ENCODE measurements at places on chromosomes 4 and X.

GRCh38 chr4:173506597-173507211 is 23.3 kb downstream of the HAND2 start:
- DNase-seq, result peak; percentile 76

DNA sequence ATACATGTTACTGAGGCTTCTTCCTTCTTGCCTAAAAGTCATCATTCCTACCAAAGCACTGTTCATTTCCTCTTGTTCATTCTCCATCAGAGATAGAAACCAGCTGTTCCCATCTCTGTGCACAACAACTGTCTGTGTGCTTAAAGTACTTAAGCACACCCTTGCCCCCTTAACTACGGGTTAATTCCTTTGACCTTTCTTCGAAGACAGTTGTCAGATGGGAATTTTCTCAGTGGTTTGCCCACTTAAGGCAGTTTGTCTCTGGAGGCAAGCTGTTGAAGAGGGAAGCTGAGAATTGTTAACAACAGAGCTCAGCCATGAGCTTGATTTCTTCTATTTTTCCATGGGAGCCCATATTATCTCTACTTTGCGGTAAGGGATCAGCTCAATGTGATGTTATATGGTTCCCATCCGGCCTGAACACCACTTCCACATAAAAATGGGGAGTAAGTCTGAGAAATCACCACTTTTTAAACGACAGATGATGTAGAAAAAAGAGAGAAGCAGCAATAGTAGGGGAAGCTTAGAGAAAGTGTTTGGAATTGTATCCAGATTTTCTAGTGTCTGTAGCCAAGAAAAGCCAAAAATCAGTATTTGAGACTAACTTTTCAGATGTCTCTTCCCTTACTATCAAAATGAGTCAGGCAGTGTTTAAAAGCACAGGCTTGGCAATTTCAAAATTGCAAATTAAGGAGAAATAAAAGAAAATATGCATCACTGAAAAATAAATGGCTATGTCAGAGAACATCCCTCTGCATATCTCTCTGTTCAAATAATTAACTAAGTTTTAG is 194.4 kb downstream of the SLIT2 start:
- no peak for DNase-seq

- no peak for DNase-seq
Observed at GRCh38 chr4:45368832-45369231, 642.5 kb upstream of the GNPDA2 start.

DNA sequence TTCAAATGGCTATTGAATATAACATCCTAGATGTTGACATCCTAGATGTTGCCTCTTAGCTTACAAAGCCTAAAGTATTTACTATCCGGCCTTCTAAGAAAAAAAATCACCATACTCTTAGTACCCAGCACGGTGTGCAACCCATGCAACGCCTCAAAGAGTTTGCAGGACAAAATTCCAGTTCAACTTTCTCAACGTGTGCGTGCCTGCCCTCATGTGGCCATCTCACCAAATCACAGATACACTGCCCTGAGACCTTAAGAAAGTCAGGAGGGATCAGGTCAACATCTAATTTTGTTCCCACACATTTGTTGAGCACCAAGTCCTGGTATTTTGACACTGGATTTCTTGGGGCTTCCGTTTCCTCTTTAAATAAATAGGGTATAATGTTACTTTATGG is 68.3 kb downstream of the CRMP1 start:
- no peak for DNase-seq

GRCh38 chrX:8237718-8238117 is 66.7 kb upstream of the VCX2 start:
- no peak for DNase-seq

- DNase-seq, result no peak
Observed at GRCh38 chr4:140757232-140757630, 1.0 kb upstream of the TBC1D9 start.

- DNase-seq, result no peak
Observed at GRCh38 chrX:134551376-134552048, 91.5 kb downstream of the HPRT1 start.

DNA sequence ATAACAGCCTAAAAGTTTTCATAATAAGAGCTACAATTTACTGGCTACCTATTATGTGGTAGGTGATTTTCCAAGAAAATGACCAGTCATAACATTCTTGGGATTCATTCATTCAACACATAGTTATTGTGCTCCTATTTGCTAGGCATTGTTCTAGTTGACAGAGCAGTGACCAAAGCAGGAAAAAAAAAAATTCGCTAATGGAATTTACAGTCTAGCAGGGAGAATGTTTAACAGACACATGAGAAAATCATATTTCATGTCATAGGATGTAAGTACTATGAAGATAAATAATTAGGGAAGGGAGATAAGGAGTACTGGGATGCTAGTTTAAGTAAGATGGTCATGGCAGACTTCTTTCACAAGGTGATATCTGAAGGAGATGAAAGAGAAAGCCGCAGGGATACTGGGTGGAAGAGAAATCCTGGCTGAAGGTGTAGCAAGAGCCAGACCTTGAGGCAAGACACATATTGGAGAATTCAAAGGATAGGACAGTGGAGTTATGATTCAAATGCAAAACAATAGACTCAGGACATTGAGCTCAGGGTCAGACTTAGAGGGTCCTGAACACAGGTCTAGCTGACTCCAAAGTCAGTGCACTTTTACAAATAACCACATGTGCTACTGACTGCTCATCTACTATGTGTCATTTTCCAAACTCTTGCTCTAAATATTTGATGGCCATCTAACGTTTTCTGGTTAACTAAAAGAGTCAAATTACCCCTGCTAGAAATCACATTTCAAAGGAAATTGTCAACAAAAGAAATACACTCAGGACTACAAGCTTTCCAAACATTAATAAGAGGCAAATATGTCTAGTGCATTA is 20.4 kb downstream of the SPCS3 start:
- DNase-seq, result no peak

- DNase-seq, result no peak
Observed at GRCh38 chr4:40486534-40486933, 143.1 kb downstream of the RBM47 start.

DNA sequence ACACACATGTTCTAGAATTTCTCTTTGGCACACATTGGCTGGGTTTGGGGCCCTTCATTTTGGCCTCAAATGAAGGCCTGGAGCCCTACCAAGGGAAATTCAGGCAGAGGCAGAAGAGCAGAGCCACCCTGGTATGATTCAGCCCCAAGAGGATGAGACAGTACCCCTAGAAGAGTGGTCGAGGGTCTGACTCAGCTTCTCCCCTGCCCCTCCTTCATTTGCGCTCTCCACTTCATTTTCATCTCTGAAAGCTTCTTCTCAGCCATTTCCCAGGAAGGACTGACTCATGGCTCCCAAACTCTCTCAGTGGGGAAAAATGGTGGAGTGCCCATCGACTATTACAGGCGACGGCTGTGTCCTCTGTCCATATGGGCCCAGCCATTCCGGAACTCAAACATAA is 43.5 kb downstream of the MAMLD1 start:
- DNase-seq, result no peak

DNA sequence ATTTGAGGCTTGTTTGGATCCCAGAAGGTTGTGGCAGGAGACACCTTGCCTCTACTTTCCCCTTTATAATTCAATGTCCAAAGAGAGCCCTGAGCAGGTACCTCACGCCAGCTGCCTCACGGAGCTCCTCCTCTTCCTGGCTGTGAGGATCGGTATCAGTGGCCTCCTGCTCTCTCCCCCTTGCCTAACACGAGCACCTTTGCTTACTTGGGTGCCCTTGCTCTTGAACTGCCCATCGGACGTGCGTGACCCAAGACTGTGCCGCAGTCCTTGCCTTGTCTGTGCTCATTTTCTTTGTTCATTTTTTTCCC is 27.8 kb upstream of the MSANTD1 start:
- DNase-seq, result no peak

GRCh38 chrX:130916636-130917422 is 13.8 kb upstream of the ENOX2 start:
- DNase-seq, result no peak

DNA sequence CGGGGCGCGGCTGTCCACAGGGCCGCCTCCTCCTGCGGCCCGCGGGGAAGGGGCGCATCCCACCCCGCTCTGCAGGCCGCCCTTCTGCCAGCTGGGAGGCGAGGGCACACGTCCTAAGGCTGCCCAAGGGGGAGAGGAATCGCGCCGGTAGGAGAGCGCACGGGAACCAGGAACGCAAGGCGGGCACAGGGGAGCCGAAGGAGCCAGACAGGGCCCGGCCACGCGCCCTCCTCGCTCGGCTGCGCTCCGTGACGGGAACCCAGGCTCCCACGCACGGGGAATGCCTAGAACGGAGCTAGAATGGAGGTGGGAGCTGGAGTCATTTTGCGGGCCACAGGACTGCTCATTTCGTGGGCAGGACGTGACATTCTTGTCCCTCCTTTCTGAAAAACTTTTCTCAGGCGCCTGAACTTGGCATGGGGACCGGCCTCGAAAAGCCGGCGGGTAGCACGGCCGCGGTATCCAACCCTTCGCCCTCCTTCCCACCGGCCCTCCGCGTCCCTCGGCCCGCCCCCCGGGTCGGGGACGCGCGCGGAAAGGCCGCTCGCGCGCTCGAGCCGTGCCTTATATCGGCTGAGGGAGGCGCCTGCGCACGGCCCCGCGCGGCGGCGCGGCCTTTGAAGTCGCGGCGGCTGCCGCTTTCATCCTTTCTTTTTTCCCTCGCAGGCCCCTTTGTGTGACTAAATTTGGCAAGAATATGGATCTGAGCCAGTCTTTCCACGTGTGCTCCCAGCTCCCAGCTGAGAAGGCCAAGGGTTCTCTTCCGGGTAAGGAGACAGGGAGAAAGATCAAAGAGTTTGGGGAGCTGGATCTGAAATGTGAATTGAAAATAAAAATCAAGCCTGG is 4.2 kb upstream of the LEF1 start:
- DNase-seq, result no peak

DNA sequence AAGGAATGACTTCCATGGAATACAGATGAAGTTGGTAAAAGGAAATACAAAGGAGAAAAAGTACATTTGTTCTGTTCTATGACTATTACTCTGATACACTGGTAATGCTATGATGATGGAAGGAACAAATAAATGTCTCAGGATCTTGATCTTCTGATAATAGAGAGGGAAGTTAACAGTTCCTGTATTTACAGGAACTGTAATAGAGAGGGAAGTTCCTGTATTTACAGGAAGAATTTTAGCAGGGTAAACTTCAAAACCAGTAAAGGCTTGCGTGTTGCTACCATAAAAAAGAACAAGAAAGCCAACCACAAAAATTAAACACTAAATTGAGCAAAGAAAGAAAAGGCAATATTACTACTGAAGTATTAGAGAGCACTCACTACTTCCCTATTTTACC is 91.7 kb upstream of the HPGD start:
- DNase-seq, result no peak

GRCh38 chr4:99317354-99317753 is 3.8 kb downstream of the ADH1B start:
- DNase-seq, result no peak

DNA sequence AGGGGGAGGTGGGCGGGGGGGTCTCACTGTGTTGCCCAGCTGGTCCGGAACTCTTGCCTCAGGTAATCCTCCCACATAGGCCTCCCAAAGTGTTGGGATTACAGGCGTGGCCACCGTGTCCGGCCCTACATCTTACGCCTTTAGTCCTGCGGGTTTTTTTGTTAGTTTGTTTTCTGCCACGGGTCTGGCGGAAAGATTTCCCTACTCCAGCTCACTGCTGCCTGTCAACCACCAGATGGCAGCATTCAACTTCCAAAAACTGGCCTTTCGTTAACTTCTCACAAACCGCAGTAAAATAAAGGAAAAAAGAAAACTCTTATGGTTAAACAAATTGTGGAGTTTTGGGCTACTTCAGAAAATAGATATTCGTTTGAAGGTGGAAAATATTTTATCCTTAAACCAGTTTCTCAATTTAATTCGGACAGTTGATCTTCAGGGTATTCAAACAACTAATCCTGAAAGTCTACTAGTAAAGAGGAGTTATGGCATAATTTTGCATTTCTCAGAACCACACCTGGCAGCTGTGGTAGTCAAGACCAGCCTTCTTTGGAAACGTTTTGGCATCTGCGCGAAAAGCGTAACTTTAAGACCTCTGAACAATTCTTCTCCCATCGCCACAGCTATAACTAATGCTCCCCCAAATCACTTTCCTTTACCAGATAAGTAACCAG is 41.1 kb downstream of the LUZP4 start:
- peak; percentile 71 for DNase-seq

DNA sequence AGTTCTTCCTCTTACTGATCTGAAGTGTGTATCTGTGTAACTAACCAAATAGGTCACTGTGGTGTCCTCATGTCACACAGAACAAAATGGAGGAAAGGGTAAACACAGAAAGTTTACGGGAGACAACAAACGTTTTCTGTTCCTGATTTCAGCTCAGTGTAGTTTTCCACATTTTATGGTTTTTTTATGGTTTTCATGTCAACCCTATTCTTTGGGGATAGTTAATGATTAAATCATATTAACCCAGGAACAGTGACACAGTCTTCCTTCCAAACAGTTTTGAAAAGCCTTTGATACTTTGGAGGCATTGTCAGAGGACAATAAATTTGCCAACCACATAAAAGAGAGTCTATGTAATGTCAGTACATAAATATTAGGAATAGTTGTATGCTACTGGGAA is 4.2 kb downstream of the LNX1 start:
- DNase-seq, result no peak
